ENCODE measurements at places on chromosomes 11 and 22. TPM values are rescaled to one million over a fixed set of nuclear protein-coding genes. Genes with fewer than 3 reads are reported as not detected.

The CHRNA10 gene
- total RNA-seq, result 2.9 TPM

The SCO2 gene
- total RNA-seq, result 0.37 TPM

The CALCA gene
- total RNA-seq, result 3.4 TPM

The CD3E gene
- 4.4 TPM for total RNA-seq

The C11orf21 gene
- 3.4 TPM for total RNA-seq

The LRRC10B gene
- total RNA-seq, result 9.2 TPM

The FCHSD2 gene
- 41.6 TPM for total RNA-seq

The KRTAP5-9 gene
- 0.52 TPM for total RNA-seq

The PRR5 gene
- total RNA-seq, result 11.8 TPM
